Adrenal gland (tissue), 19 donors: ENCODE measurements at places on chromosomes 7 and 10. TPM values are rescaled to one million over a fixed set of nuclear protein-coding genes. Genes with fewer than 3 reads are reported as not detected.

GIMAP5 gene
- total RNA-seq: 43.0 TPM

CALHM3 gene
- not detected for total RNA-seq

FAM171A1 gene
- total RNA-seq: 4.8 TPM

RBP4 gene
- total RNA-seq: not detected

FAM13C gene
- total RNA-seq: 44.8 TPM

KIAA1549 gene
- total RNA-seq: 3.7 TPM

DNA sequence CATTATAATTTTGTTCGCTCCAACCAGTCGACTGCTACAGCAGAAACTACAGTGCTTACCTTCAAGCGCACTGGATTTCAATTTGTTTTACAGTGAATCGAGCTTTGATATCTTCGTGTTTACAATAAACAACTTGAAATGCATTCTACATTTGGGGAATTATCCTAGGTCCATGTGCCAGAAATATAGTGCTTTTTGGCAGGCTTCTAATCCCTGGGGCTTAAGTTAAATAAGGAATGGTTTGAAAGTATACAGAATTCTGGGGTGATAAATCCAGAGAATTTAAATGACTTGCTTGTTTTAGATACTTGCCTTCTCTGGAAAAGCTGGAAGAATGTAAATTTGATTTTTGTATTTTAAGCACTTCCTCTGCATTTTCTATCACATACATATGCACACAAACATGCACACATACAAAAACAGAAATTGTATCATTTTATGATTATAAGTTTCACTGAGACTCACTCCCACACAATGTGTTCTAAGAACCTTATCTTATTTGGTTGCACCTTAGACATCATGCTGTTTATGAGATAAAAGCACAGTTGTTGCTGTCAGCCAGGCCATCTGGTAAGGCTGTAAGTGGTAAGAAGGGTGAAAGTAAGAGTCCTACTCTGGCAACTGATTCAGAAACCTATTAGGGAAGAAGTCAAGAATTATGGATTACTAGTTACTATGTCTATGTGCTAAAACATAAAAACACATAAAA is 347.2 kb upstream of the KCND2 start:
- no peaks in the 10 kb centered on the region for H3K4me1 ChIP-seq
- no peak overlapping the region for H3K4me3 ChIP-seq
- no peak overlapping the region for H3K27ac ChIP-seq

DNA sequence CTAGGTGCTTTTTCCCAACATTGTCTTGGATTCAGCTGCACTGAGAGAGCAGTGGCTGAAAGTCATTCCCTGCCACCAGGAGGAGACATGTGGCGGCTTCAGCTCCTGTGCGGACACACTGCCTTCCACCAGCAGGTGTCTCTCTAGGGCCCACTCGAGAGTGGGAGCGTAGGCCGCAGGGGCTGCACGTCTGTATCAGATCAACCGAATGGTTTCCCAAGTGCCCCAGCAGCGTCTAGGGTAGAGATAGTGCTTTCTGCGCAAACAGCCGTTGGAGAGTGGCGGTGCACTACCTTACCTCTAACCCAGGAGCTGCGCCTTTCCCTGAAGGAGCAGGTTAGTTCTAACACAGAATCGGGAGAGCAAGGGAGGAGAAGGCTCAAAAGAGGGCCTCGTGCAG is 31.7 kb downstream of the PAPOLB start:
- no peak overlapping the region for H3K27ac ChIP-seq
- no peaks in the 10 kb centered on the region for H3K4me1 ChIP-seq
- DNase-seq: peak; percentile 75
- H3K27me3 ChIP-seq: no peaks in the 10 kb centered on the region
